ENCODE measurements at places on chromosomes 7 and 10.
A peak's percentile ranks its signal among the peaks of the same experiment; 100 is the strongest.

DNA sequence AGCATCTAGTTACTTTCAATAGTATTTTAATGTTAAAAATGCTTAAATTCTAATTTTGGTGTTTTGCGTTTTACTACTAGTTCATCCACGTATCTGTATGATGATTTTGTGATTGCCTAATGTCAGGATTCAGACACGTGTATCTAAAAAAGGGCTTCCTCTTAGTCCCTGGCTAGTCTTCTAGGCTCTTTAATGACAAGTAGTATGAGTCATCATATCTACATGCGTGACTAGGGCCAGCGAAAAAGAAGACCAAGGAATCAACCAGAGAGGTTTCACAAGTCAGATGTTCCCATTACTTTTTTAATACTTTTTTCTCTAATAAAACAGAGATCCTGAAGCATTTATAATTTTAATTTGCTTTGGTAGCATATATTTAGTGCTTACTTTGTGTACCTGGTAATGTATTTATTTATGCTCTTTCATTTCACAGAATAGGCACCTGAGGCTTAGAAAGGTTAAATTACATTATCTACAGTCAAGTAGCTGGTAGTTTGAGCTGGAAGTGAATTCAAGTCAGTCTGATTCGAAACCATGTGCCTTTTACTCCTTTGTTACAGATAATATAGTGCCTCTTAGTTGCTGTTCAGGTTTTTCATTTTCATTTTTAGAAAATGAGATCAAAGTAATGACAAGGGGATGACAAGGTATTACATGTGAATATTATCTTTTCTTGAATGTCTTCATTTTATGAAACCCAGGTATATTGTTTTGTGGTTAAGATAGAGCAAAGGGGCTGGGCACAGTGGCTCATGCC lies 140.3 kb downstream of the FOXP2 start:
- DNase-seq: no peak

GRCh38 chr10:78187371-78187770 lies 153.7 kb downstream of the RPS24 start:
- no peak for DNase-seq

- no peak for DNase-seq
These were observed 86.0 kb upstream of the DIP2C start for GRCh38 chr10:775245-776075.

DNA sequence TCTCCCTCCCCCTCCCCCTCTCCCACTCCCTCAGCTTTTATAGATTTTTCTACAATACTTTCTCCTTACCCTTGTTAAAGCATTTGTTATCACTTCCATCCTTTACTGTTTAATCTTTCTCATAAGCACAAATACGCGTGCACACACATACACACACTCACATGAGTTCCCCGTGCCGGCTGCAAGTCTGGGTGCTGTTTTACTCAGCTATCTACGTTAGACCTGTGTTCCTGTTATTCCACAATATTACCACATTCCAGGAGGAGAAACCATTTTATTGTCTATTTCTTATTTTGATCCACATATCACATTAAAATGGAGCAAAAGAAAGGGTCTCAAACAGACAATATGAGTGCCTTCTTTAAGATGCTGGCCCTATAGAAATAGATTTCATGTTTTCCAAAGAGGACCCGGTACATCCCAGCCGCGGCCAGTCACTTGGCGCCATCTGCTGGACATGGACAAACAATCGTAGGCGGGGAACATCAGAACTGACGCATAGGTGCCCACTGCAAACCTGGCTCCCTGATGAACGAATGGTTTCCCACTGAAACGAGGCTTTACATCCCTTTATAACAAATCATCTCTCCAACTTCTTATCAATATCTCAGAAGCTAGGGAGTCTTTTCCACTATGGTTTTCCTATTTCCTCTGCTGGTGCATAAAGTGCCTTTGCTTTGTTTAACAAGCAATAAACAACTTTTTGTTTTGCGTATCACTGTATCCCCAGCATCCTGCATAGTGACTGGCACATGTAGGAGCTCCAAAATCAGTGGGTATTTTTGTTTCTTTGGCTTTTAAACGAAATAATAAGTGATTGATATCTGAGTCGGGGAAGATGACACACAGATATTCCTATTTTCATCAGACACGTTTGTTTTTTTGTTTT lies 25.2 kb upstream of the OPTN start:
- peak; percentile 41 for DNase-seq

DNA sequence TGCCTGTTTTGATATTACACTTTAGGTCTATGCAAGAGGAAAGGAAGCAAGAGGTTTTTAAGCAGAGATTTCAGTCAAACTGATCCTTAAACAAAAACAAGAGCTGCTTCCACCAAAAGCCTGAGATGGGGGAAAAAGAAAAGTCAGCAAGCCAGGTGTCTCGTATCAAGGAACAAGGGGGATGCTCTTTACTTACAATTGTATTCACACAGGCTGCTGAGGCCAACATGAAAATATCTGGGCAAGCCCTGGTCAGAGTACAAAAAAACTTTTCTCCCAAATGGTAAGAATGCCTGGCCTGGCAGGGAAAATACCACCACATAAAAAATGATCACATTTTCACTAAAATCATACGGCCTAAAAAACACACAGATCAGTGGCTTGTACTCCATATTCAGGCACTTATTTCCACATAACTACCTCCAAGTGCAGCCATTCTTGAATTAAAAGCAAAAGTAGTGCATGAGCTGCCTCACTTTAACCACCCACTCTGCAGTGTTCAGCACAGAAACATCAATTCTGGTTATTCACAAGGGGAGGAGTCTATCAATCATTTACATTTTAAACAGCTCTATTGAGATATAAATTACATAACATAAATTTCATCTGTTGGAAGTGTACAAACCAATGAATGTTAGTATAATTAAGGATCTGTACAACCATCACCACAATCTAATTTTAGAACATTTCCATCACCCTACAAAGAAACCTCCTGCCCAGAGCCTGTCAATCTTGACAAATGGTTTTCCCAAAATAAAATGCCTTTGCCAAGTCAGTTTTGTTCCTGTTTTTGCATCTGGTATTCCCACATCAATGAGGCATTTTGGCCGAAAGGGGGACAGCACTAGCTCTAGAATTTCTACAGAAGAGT lies 70.2 kb downstream of the GRB10 start:
- no peak for DNase-seq

DNA sequence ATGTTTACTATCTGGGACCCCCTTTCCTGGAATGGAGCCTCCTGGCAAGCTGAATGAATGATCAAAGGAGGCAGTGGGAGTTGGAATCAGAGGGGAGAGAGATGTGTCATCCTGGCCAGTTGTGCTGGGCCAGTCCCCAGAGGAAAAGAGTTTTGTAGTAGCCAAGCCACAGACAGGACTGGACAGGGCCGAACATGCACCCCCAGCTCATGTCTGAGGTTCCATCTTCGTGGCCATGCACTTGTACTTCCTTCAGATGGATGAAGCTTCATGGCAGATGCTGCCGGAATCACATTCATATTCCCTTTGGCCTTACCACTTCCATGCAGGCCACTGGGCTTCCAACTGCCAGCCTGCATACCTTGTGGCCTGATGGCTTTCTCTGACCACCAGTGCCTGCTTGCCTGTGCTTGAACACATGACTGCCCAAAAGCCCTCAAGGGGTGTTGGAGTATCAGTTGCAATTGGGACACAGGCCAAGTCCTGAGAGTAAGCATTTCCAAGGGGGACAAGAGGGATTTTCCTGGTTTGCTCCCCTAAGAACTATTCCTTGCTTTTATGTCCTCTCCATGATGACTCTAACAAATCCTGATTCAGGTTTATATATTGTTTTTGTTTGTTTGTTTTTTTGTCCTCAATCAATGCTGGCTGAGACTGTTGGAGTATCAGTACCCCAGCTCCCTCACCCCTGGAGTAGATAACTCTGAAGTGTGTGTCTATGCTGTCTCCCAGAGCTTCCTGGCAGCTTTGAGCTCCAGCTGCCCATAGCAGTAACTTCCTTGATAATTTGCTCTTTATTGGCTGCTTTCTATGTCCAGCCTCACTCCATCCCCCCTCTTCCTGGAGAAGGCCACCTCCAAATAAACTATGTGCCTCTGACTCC lies 63.6 kb downstream of the TMEM130 start:
- DNase-seq: no peak

DNA sequence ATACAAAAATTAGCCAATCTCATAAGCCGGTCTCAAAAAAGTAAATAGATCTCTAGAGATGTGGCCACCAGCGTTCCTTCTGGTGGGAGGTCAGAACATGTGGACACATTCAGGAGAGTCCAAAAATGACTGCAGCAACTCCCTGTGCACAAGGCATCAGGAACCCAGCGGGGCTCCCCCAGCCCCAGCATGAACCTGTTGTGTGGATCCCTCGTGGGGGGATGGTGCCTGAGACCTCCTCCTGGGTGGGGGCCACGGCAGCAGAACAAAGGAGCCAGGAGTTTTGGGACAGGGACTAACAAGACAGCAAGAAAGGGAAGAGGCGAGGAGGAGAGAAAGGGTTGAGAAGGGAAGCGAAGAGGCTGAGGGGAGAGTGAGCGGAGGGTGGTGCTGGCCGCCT lies 121.8 kb downstream of the WDR37 start:
- no peak for DNase-seq

DNA sequence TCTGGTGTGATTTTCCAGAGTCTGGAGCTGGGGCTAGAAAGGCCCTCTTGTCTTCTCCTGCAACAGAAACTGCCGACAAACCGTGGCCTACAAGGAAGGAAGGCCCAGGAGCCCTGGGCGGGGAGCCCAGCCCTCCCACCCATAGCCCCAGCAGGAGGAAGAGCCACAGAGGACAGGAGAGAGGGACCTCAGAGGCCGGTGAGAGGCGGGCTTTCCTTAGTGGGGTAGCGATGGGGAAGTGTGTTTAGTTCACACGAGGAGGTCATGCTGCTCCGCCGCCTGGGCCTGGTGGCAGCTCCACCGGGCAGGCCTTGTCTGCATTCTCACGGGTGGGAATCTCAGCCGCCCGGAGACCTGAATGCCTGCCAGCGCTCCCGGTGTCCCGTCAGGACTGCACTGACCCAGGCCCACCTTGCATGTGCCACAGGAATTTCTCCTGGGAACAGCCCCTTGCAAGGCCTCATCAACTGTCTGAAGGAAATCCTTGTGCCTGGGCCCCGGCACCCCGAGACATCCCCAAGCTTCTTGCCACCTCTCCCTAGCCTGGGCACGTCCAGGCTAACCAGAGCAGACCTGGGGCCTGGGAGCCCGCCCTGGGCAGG lies 50.9 kb downstream of the ZNF467 start:
- DNase-seq: no peak

DNA sequence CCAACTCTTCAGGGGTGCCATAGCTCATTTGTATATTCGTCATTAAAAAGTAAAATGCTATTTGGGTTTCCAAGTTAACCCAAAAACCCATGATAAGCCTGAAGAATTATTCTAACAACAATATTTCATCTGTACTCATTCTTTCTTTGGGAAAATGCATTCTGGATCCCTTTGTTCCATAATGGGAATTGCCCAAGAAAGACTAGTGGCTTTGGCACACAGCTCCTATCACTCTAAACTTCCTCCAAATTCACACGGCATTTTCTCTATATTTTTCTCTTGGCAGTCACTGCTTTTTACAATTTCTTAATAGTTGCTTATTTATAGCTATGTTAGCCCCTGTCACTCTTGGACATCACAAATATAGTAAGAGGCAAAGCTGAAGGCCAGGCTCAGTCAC lies 29.1 kb downstream of the CHCHD3 start:
- DNase-seq: no peak

DNA sequence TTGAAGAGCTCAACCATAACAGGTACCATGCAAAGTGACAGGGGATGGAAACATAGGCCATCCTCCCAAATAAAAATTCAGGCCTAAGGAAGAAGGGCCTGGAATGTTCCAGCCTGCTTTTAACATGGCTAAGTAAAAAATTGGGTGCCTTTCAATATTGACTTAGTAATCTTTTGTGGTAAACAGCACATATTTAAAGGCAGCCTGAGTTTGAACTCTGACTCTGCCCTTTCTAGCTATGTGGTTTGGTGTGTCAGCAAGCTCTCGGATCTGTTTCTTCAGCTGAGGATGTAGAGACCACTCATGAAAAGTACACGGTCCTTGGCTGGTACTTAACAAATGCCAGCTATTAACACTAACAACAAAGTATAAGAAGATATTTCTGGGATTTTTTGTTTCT lies 191.8 kb upstream of the CDCA7L start:
- no peak for DNase-seq

GRCh38 chr7:36075561-36075960 lies 77.5 kb upstream of the EEPD1 start:
- DNase-seq: no peak

All from amniotic stem cell (primary cell).